Osteoblast (primary cell): ENCODE measurements at places on chromosomes 1 and 21. TPM values are rescaled to one million over a fixed set of nuclear protein-coding genes. Genes with fewer than 3 reads are reported as not detected.
A peak's percentile ranks its signal among the peaks of the same experiment; 100 is the strongest.

- H3K27ac ChIP-seq: no peak overlapping the region
- peaks cover 25% of the 10 kb centered on the region for H3K36me3 ChIP-seq
- H3K4me3 ChIP-seq: no peak overlapping the region
- no peaks in the 10 kb centered on the region for H3K27me3 ChIP-seq
- no peak for DNase-seq
- H3K4me1 ChIP-seq: peaks cover 11% of the 10 kb centered on the region
Observed at GRCh38 chr1:201610858-201611257, 71.9 kb downstream of the NAV1 start.

GRCh38 chr1:170711682-170712081 lies 47.8 kb downstream of the PRRX1 start:
- no peak overlapping the region for H3K4me3 ChIP-seq
- no peaks in the 10 kb centered on the region for H3K27me3 ChIP-seq
- H3K36me3 ChIP-seq: no peaks in the 10 kb centered on the region
- no peak for DNase-seq
- peaks cover 77% of the 10 kb centered on the region for H3K4me1 ChIP-seq

- no peaks in the 10 kb centered on the region for H3K36me3 ChIP-seq
- no peak for DNase-seq
- H3K27me3 ChIP-seq: no peaks in the 10 kb centered on the region
- no peak overlapping the region for H3K4me3 ChIP-seq
Observed at GRCh38 chr21:26972192-26972591, 5.3 kb upstream of the ADAMTS5 start.

GRCh38 chr1:211735208-211736170 lies 60.1 kb upstream of the NEK2 start:
- H3K27me3 ChIP-seq: no peaks in the 10 kb centered on the region
- peak overlapping the region; percentile 26 for H3K4me3 ChIP-seq
- no peaks in the 10 kb centered on the region for H3K36me3 ChIP-seq
- H3K4me1 ChIP-seq: peaks cover 13% of the 10 kb centered on the region
- DNase-seq: peak; percentile 95

DNA sequence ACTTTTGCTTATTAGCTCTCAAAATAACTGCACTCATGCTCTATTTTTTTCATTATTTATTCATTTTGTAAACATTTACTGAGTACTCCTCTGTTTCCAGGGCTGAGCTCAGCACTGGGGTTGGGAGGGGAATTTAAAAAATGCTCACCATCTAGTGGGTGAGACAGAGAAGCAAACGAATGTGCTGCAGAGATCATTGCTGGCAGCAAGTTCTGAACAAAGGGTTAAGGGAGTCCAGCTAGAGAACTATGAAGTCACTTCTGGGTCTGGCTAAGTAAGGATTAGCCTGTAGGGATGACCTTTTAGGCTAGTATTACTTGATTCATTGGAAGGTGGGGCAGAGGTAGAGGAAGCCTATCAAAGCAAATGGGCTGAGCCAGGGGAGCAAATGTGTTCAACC lies 99.1 kb upstream of the ZNF644 start:
- DNase-seq: no peak
- no peak overlapping the region for H3K27ac ChIP-seq
- no peak overlapping the region for H3K4me3 ChIP-seq
- no peaks in the 10 kb centered on the region for H3K4me1 ChIP-seq
- H3K36me3 ChIP-seq: no peaks in the 10 kb centered on the region

DNA sequence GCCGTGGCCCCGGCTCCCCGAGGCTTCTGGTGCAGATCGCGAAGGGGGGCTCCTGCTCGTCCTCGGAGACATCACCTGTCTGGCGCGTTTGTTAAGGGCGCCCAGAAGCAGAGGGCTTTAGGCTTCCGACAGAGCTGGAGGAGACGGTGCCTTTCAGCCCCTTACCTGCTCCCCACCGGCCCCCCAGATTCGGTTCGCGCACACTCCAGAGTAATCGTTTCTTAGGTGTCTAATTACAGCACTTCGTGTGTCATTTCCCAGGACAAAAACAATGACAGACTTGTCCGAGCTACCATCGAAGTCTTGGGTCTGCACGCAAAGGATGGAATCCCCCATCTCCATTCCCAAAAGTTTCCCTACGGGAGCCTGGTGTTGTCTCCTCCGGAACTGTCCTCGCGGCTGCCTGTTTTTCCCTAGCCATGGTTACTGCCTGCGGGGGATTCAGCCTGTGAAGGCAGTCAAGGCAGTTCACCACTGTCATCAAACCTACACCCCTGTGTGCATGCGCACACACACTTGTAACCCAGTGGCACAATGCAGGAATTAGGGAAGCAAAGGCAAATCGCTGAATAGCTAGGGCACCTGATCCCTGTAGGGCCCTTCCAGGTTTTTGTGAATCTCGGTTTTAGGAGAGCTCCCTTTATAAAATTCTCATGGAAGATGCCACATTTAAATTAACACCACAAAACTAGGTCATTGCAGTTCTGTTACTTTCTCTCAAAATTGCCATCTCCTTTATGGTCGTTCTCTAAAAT lies 738 bp upstream of the CDC42BPA start:
- H3K4me1 ChIP-seq: peaks cover 5% of the 10 kb centered on the region
- peak overlapping the region; percentile 86 for H3K4me3 ChIP-seq
- peak overlapping the region; percentile 63 for H3K27ac ChIP-seq

Gene CYP4Z1
- not detected in 2 replicates for total RNA-seq

Gene PTGFR
- 67.7 and 81.9 TPM in 2 replicates for total RNA-seq

Gene GJB5
- not detected in 2 replicates for total RNA-seq

Gene SLC45A1
- 1.8 and 2.4 TPM in 2 replicates for total RNA-seq

Gene OR2T33
- total RNA-seq: not detected in 2 replicates

Gene PTCH2
- total RNA-seq: 0.29 and 0.36 TPM in 2 replicates
